ENCODE measurements at places on chromosomes 1 and 21. TPM values are rescaled to one million over a fixed set of nuclear protein-coding genes. Genes with fewer than 3 reads are reported as not detected.

Gene CLCA1
- not detected for total RNA-seq

Gene SH2D1B
- 1.1 TPM for total RNA-seq

Gene SLAMF1
- not detected for total RNA-seq

Gene FAM167B
- total RNA-seq: not detected

Gene PDE4B
- 6.9 TPM for total RNA-seq

Gene CRYBG2
- 0.51 TPM for total RNA-seq

Gene NDUFS5
- total RNA-seq: 1,593 TPM

Gene FAM3B
- 2.8 TPM for total RNA-seq

Gene TCHHL1
- total RNA-seq: not detected

Gene BTBD8
- 2.3 TPM for total RNA-seq

Gene CD1D
- total RNA-seq: 0.34 TPM

Gene ISG20L2
- 59.8 TPM for total RNA-seq

Gene SLC44A5
- 0.91 TPM for total RNA-seq

Gene KIAA0319L
- 16.1 TPM for total RNA-seq

- peak; percentile 85 for DNase-seq
Measured at GRCh38 chr1:86487131-86487810, 18.5 kb downstream of the CLCA1 start.

DNA sequence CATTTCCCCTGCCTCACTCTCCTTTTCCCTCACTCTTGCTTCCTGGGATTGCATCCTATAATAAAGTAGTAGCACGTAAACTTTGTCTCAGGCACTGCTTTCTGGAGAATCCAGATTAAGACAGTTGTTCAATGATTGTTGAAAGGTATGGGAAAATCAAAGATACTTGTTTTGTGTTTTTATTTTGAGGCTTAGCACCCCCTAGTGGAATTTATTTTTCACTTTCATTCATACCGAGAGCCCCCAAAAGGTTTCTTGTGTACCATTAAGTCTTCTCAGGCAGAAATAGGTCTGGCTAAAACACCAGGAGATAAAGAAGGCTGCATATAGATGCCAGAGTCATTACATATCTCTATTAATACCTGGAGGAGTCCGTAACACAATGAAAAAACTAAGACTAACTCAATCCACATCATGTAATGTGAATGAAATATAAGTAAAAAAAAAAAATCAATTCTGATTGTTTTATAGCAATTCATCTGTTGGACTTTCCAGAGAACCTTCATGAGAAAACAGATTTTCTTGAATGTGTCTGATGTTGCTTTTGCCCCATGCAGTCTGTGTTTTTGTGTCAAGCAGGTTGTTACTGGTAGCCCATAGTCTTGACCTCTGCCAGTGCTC is 103.5 kb downstream of the RPE65 start:
- DNase-seq: no peak

GRCh38 chr1:10283318-10283984 is 73.1 kb downstream of the KIF1B start:
- no peak for DNase-seq

- DNase-seq: no peak
Measured at GRCh38 chr1:19941206-19941568, 17.8 kb upstream of the PLA2G2E start.

GRCh38 chr1:183048087-183049085 is 25.2 kb downstream of the LAMC1 start:
- no peak for DNase-seq

DNA sequence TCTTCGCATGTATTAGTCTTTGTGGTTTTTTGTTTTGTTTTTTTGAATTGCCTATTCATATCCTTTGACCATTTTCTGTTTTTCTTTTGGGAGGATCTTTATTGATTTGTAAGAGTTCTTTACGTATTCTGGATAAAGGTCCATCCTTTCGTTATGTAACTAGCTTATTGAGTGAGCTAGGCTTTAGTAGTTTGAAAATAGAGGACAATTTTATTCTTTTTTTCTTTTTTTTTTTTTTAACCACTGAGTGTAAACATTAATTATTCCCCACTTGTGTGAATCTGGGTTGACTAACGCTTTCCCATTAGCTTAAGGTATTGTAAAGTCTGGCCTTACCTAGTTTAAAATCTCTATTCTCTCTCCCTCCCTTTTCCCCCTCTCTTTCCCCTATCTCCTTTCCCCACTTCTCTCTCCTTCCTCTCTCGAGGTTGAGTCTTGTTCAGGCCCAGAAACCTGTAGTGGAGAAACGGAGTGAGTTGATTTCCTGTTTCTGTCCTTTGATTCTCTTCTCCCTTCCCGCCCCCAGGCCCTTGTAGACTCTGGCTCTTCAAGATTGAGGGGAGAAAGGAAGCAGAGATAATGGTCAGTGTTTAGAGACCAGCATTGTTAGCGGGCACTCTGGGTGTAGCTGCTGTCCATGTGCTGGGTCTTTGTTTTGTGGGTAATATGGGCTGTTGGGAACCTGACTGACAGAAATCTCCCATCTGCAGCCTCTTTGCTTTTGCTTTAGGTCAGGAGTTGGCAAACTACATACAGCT is 1.5 kb downstream of the MORC3 start:
- DNase-seq: peak; percentile 52

- DNase-seq: no peak
Measured at GRCh38 chr1:224182057-224182865, 779 bp upstream of the DEGS1 start.

DNA sequence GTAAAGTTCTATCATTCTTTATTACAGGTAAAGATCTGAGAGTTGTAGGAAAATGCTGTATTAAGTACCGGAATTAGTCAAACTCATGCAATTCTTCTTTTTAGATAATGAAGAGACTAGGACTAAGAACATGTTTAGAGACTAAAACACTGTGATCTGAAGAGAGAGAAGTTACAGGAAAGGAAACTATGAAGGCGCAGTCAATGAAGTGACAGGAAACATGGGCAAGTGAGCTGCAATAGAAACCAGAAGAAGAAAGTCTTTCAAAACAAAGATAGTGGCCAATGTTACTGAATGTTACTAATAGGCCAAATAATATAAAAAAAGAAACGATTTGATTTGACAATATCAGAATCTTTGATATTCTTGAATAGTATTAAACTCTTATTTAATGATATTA is 659.4 kb upstream of the RGS18 start:
- DNase-seq: no peak

DNA sequence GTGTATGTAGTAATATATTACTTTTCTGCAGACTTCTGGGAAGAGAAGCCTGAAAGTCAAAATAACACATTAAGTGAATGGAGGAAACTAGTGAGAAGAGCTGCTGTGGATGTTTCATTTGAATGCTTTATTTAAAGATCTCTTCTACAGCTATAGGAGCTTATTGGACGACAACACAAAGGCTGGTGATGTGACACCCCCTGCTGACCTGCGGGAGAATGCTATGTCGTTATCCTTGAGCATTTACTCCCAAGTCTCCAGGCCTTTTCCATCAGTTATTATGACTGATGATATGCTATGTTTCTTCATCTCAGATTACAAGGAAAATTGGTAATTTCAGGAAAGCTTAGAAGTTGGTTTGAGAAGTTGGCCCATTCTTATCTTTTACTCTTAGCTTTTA is 22.3 kb upstream of the PLA2G4A start:
- peak; percentile 61 for DNase-seq

- DNase-seq: peak; percentile 81
Measured at GRCh38 chr1:9867408-9868243, 42.4 kb downstream of the CTNNBIP1 start.

GRCh38 chr21:36028127-36029069 is 31.9 kb downstream of the SETD4 start:
- DNase-seq: peak; percentile 83

DNA sequence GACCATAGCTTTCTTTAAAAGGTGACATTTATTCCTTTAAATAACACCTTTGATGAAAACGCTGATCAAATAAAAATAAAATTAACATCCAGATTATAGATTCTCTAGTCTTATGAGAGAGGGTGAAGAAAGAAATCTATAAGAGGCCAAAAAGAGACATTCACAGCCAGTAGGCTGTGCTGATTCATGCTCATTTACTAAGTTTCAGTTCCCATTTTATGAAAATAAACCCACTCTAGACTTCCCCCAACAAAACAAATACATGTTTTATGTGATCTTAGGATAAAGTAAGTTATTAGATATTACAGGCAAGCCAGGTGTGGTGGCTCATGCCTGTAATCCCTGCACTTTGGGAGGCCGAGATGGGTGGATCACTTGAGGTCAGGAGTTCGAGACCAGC is 21.1 kb downstream of the ESRRG start:
- DNase-seq: no peak

DNA sequence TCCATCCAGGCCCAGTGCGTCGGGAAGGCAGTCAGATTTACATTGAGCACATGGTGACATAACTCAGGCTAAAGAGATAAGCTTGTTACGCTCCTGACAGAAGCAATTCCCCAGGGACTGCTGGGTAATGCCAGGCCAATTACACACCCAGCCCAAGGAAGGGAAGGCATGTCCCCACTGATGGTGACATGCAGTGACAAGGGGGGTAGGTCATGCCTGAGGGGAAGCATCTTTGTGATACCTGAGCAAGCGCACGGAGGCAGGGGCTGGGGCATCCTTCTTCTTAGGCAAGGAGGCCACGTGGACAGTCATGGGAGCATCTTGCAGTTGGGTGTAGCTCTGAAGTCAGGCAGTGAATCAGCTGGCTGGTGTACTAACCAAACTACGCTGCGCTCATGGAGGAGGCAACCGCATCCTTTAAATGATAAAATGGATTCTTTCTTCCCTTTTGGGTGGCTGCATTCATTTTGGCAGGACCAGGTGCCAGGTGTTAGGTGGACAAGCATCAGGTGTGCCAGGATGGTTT is 39.6 kb upstream of the GRIK3 start:
- no peak for DNase-seq

GRCh38 chr1:198880818-198881597 is 242.2 kb downstream of the PTPRC start:
- peak; percentile 77 for DNase-seq

GRCh38 chr1:180912211-180912800 is 391 bp upstream of the KIAA1614 start:
- peak; percentile 46 for DNase-seq

GRCh38 chr1:170145770-170146676 is at the start of gene NTMT2:
Gene NTMT2, plus strand, starts transcription at chr1:170145959. Its CDS starts 149 bp downstream, at chr1:170146108.
- DNase-seq: peak; percentile 61

DNA sequence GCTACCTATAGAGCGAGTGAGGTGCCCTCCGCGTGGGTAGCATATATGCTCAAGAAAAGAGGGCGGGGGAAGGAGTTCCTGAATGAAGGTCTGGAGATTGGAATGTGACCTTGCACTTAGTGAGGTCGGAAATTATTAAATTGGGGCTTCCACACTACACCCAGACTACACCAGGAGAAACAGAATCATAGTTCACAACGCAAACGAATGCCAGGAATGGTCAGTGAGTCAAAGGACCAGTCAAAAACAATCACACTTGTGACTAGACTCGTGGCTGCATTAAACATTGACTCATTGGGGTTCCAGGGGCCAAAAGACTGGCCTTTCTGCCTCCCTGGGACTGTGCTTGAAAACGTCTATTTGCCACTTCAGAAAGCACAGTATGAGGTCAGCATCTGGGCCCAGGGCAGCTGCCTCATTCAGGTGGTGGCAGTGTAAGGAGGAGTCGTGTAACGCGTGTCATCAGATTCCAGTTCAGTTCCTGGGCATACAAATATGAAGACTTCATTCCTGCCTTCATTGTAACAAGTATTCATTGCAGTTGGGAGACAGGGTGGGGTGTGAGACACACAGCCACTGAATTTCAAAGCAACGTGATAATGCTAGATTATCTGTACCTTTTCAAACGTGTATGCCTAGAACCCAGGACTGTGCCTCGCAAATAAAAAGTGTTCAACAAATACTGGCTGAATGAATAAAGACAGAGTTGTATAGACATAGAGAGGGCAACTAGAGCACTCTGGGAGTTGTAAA is at the start of gene YOD1:
Gene YOD1 (minus strand): TSS at position 18 of the 753 bp plus-strand sequence. CDS start 178 bp downstream, outside the sequence.
- DNase-seq: peak; percentile 74

DNA sequence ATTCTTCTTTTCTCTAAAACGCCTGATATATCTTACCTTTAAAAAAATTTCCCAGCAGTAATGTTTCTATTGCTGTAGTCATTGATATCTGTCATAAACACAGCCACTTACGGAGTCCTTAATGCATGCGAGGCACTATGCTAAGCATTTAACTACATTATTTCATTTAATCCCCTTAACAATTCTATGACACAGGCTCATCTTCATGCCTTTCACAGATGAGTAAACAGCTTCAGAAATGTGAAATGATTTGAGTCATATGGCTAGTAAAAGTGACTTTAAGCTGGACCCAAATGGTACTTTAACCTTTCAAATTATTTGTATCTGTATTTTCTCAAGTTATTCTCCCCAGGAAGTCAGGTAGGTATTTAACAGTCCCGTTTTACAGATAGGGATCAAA is 125.1 kb upstream of the FGGY start:
- DNase-seq: no peak

GRCh38 chr1:47697616-47698335 is 259.9 kb downstream of the FOXD2 start:
- no peak for DNase-seq

- peak; percentile 64 for DNase-seq
Measured at GRCh38 chr1:101253976-101254674, 17.3 kb downstream of the S1PR1 start.

- peak; percentile 92 for DNase-seq
Measured at GRCh38 chr1:12434174-12434573, 183.8 kb downstream of the DHRS3 start.

DNA sequence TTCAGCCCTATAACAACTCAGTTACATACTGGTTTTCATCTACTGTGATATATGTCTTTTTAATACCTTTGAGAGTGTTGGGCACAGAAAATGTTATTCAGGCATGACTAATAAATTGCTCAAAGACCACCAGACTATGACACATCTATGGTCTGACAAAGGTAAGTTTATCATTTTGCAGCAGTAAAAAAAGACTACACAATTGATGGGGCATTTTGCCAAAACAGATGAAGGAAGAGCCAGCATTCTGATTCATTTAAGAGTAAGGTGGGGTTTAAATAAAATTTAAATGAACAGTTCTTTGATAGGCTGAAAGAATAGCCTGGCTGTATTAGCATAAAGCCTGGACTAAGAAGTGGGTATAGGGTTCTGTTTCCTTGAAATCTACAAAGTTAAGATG is 8.8 kb upstream of the RNPC3 start:
- peak; percentile 31 for DNase-seq

- DNase-seq: no peak
Measured at GRCh38 chr1:53557830-53558738, 98.9 kb downstream of the DMRTB1 start.
